ENCODE measurements at places on chromosomes 13 and 19.

DNA sequence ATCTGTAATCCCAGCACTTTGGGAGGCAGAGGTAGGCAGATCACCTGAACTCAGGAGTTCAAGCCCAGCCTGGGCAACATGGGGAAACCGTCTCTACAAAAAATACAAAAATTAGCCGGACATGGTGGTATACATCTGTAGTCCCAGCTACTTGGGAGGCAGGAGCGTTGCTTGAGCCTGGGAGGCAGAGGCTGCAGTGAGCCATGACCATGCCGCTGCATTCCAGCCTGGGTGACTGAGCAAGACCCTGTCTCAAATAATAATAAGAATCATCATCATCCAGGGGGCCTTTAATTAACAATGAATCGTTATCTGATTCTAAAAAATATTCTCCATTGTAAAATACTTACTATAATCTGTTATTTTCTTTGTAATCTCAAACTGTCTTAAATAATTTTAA, 283.4 kb downstream of the DACH1 start:
- DNase-seq: no peak

GRCh38 chr13:26112843-26113242, 61.0 kb upstream of the SHISA2 start:
- no peak for DNase-seq

DNA sequence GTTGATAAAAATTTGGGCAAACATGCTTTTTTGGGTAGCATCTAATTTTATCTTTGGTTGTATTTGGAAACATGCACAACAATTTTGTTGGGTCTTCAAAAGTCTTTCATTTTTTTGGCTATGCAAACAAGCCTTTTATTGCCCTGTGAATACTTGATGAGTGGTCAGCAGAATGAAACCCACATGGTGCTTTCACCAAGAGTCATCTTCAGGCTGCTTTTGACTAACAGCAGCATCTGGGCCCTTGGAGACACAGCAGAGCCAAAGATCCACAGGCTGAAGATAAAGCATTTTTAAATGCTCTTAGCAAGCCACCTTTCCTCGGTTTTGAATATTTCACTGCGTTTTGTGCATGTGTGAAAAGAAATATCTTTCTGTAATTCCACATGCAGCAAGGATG, 154.9 kb downstream of the FGF9 start:
- DNase-seq: no peak

DNA sequence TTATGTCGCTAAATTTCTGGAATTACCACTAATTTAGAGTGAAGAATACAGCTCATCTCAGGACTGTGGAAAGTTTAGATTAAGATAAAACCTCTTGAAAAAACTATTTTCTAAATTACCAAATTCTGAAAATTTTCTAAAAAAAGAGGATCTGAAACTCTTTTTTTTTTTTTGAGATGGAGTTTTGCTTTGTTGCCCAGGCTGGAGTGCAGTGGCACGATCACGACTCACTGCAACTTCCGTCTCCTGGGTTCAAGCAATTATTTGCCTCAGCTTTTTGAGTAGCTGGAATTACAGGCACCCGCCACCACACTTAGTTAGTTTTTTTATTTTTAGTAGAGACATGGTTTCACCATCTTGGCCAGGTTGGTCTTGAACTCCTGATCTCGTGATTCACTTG, 16.6 kb upstream of the ZNF253 start:
- DNase-seq: no peak

DNA sequence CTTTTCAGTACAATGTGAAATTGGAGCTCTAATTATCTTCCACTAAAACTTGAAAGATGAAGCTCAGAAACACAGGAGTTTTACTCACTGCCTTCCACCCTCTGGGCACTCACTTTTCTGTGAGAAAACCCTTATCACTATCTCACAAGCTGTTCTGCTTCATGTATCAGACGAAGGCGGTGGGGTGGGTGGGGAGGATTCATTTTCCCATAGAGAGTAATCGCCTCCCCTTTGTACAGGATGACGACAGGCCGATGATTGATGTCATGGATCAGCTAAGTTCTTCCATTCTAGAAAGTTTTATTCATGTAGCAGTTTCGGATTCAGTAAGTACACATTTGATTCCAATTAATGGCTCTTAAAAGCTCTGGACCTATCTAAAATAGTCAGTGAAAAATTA, 139.9 kb downstream of the ZAR1L start:
- DNase-seq: peak; percentile 60

DNA sequence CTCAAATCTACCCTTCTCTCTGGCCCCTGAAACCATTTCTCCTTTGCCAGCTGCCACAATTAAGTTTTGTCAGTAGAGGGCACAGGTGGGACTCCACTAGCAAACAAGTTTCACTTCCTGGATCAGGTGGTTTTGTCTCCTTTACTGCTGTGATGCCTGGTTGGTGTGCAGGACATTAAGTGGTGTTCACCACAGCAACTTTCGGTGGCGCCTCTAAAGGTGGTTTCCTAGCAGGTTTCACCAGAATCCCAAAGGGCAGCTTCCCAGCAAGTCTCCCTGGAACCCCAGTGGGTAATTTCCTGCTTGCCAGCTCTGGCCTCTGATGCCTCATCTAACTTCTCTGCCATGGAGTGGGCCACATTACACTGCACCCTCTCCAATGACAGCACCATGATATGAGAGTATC, 16.6 kb downstream of the MED4 start:
- DNase-seq: no peak

- DNase-seq: peak; percentile 3
These were observed 258.8 kb upstream of the SPRY2 start for GRCh38 chr13:80599765-80600164.

GRCh38 chr19:13356686-13357280, 149.5 kb downstream of the CACNA1A start:
- DNase-seq: no peak

- DNase-seq: no peak
These were observed 270.2 kb downstream of the DNAJC15 start for GRCh38 chr13:43293561-43293960.

Data from common myeloid progenitor, CD34-positive (primary cell).